Stimulated activated CD4-positive, alpha-beta T cell treated with anti-CD3 and anti-CD28 coated beads, Interleukin-15, amount 100 ng/mL, for 1 hour (primary cell): ENCODE measurements at places on chromosomes 5 and 9.

DNA sequence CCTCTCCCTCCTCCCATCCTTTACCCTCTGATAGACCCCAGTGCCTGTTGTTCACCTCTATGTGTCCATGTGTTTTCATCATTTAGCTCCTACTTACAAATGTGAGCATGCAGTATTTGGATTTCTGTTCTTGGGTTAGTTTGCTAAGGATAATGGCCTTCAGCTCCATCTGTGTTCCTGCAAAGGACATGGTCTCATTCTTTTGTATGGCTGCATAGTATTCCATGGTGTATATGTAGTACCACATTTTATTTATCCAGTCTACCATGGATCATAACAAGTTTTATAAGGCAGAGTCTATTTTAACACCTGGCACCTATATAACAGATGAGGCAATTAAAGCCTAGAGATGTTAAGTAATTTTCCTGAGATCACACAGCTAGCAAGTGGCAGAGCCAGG, 7.4 kb downstream of the YTHDC2 start:
- no peak for DNase-seq

- no peak for DNase-seq
These were observed 111.1 kb upstream of the CKMT2 start for GRCh38 chr5:81121836-81122630.

DNA sequence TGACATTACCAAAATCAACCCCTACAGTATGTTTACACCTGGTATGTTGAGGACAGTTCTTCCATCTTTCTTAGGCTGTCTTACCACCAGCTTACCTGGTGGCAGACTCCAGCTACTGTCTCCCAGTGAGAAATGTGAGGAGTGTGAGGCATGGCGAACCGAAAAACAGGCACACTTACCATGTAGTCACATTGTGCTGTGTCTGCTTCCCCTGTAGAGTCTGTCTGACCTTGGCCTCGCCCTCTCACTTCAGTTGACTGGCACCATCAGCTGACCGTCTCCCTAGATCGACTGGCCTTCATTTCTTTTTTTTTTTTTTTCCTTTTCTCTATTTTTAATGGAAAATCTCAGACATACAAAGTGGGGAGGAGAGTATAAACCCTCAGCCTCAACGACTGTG, 4.9 kb downstream of the ACO1 start:
- no peak for DNase-seq

GRCh38 chr5:90170261-90170660, 239.3 kb downstream of the CETN3 start:
- no peak for DNase-seq

GRCh38 chr5:156896546-156896945, 46.5 kb downstream of the PPP1R2B start:
- no peak for DNase-seq

- no peak for DNase-seq
These were observed 11.0 kb downstream of the BSPRY start for GRCh38 chr9:113360242-113360842.

- DNase-seq, result no peak
These were observed 34.8 kb upstream of the LRRC14B start for GRCh38 chr5:156411-157072.

- no peak for DNase-seq
These were observed 2.1 kb downstream of the HEXB start for GRCh38 chr5:74686962-74687751.

DNA sequence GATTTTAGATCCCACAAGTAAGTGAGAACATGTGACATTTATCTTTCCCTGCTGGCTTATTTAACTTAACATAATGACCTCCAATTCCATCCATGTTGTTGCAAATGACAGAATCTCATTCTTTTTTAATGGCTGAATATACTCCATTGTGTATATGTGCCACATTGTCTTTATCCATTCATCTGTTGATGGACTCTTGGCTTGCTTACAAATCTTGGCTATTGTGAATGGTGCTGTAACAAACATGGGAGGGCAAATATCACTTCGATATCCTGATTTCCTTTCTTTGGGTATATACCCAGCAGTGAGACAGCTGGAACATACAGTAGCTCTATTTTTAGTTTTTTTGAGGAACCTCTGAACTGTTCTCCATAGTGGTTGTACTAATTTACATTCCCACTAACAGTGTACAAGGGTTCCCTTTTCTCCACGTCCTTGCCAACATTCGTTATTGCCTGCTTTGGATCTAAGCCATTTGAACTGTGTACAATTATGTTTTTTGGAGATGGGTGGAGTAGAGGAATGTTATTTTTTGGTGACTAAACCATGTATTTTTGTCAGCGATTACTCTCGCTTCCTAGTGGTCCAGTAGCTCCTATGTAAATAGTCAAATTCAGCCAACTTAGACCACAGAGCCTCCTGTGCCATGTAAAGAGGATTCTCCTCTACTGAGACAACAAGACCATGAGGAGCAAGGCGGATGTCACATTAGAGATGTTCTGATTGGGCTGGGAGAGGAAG, 60.6 kb downstream of the TNFSF15 start:
- DNase-seq, result no peak

- no peak for DNase-seq
These were observed 8.7 kb downstream of the ANP32B start for GRCh38 chr9:97991818-97992217.

DNA sequence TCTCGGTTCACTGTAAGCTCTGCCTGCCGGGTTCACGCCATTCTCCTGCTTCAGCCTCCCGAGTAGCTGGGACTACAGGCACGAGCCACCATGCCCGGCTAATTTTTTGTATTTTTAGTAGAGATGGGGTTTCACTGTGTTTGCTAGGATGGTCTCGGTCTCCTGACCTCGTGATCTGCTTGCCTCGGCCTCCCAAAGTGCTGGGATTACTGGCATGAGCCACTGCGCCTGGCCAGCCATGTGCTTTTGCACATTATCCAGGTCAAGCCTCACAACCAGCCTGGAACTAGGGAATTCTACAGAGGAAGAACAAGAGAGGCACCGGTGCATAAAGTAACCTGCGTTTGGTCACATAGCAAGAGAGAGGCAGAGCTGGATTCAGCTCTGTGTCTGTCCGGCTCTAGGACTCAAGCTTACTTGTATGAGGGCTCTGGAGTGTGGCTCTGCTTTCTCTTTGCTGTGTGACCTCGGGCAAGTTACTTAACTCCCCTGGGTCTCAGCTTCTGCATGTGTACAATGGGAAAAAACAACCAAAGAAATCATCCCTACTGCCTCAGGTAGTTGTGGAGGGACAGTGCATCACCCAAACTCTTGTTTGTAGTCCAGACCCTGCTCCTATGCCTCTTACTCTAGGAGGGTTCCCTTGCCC, 6.3 kb downstream of the FGF18 start:
- DNase-seq, result no peak

DNA sequence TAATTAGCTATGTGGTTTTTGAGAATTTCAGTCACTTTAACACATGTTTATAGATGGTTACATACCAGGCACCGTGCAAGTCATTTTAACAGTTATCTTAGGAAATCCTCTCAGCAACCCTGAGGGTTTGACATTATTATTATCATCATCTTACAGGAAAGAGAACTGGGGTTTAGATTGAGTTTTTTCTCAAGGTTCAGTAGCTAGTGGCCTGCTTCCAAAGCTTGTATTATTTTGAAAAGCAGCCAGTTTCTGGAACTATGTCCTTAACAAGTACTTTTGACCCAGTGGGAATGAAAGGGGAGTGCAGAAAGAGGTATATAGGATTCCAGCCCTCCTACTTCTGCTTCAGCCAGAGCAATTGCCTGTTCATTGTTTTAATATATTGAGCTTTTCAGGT, 157.5 kb downstream of the COMMD10 start:
- DNase-seq, result no peak

DNA sequence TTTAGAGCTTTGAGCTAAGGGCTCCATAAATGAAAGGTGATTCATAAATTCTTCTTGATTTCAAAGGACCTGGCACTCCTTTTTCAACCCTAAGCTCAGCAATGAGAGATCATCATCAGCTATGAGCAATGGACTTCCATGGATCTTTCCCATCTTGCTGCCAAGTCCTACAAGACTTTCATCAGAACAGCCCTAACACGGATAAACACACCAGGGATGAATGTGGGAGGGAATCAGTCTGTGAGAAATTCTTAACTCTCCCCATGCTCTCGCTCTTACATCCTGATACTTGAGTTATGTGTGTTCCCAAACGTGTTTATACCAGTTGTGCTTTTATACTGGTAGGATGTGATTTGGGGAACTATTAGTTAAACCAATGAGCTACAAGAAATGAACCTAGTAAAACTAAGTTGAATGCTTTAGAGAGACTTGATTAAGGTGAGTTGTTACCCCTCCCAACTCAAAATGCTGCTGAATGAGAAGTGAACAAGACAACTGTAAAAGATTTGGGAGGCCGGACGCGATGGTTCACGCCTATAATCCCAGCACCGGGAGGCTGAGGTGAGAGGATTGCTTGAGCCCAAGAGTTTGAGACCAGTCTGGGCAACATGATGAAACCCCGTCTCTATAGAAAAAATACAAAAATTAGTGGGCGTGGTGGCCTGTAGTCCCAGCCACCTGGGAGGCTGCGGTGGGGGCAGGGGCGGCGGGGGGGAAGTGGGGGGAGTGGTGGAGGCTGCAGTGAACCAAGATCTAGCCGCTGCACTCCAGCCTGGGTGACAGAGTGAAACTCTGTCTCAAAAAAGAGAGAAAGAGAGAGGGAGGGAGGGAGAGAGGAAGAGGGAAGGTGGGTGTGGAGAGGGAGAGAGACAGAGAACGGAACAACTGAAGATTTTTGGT, 5.2 kb upstream of the RPL26L1 start:
- DNase-seq, result no peak

DNA sequence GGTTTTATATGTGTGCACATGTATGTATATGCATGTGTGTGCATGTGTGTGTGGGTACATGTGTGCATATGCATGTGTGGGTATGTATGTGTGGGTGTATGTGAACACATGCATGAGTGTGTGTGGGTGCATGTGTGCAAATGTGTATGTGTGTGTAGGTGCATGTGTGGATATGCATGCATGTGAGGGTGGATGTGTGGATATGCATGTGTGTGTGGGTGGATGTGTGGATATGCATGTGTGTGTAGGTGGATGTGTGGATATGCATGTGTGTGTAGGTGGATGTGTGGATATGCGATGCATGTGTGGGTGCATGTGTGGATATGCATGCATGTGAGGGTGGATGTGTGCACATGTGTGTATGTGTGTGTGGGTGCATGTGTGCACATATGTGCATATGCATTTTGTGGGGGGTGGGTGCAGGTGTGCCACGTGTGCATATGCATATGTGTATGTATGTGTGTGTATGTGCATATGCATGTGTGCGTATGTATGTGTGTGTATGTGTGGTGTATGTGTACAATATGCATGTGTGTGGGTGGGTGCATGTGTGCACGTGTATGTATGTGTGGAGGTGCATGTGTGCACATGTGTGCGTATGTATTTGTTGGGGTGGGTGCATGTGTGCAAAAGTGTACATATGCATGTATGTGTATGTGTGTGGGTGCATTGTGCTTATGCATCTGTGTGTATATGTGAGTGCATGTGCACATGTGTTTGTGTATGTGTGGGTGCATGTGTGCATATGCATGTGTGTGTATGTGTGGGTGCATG, 144.2 kb downstream of the GAS1 start:
- no peak for DNase-seq

- no peak for DNase-seq
These were observed 791 bp downstream of the RAPGEF6 start for GRCh38 chr5:131634238-131634637.

GRCh38 chr5:16750445-16750844, 133.6 kb upstream of the RETREG1 start:
- no peak for DNase-seq

GRCh38 chr5:81208904-81209303, 24.2 kb upstream of the CKMT2 start:
- no peak for DNase-seq

- no peak for DNase-seq
These were observed 204.9 kb upstream of the TARS1 start for GRCh38 chr5:33235824-33236223.

DNA sequence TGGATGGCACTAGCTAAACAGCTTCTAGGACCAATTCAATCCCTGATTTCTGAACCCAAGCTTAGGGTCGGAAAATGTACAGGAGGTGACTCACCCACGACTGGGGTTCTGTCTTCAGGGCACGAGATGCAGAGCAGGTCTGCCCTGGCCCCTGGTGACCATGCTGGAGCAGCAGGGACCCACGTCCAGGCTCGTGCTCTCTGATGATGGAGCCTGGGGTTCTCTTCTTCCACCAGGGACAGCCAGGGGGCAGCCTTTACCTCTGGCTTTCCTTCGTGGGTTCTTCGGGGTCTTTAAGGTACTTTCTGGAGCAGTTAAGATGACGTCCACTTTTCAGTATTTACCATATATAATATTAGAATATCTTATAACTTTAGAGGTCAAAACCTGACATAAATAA, 2.1 kb downstream of the CFAP77 start:
- peak; percentile 1 for DNase-seq

GRCh38 chr5:64836190-64836755, 67.5 kb downstream of the CWC27 start:
- no peak for DNase-seq

DNA sequence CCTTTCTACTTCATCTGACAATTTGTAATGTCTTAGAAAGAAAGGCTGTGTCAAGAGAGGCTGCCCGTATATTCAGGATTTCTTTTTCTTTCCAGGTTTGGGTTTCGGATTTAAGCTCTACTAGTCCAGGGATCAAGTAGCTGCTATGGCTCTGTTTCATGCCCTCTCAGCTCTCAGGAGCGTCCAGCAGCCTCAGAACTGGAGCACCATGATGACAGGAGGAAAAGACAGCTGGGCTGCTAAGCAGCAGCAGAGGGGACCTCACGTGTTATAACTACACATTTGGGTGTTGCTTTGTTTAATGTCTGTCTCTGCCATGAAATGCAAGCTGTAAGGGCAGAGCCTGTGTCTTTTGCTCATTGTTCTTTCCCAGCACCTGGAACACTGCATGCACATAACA, 28.5 kb downstream of the TBC1D2 start:
- DNase-seq, result no peak

DNA sequence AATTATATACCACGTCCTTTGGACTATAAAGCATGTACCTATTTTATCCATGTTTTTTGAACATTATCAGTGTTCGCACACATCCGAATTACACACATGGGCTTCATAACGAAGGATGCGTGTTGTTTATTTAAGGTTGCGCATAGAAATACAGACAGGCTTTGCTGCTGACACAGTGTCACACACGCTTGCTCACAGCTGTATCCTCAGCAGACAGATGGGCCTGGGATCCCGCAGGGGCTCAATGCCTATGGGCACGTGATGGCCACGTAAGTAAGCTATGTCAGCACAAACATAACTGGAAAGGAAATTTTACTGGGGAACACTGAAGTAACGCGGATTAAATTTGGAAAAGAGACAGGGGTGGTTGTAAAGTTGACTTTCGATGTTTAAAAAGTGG, 76.6 kb downstream of the OTULIN start:
- DNase-seq, result no peak
